ENCODE measurements at places on chromosomes 3 and 15.

DNA sequence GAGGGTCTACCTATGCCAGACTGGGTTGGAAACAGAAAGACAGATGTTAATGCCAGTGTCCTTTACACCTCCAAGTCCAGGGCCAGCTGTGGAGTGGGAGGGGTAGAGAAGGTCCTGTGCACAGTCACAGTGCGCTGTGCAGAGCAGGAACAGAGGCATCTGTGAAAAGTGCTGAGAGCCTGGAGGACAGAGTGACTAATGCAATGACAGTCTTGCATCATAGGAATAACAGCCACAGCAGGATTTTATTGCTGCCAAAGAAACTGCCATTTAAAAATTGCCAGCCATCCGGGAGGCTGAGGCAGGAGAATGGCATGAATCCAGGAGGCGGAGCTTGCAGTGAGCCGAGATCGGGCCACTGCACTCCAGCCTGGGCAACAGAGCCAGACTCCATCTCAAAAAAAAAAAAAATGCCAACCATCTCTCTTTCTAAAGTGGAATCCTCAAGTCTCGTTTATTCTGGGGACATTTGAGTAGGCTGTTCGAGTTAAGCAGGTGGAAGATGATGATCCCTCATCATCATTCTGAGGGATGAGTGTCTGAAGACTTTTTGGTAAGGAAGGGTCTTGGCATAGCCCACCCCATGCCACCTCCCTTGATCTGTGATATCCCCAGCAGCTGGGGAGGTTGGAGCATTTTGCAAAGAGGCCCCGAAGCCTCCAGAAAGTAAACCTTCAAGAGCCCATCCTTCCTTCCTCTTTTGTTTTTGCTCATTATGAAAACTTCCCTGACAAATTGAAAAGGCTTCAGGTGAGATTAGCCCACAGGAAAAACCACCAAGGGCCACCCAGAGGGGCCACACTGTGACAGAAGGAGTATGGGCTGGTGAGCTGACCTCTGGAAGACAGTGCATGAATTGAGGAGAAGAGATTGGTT, 7.7 kb downstream of the CCR2 start:
- no peak for DNase-seq

GRCh38 chr15:69903470-69904469, 193.9 kb downstream of the TLE3 start:
- DNase-seq = no peak

GRCh38 chr3:138112362-138112761, 3.0 kb downstream of the DZIP1L start:
- DNase-seq = no peak

DNA sequence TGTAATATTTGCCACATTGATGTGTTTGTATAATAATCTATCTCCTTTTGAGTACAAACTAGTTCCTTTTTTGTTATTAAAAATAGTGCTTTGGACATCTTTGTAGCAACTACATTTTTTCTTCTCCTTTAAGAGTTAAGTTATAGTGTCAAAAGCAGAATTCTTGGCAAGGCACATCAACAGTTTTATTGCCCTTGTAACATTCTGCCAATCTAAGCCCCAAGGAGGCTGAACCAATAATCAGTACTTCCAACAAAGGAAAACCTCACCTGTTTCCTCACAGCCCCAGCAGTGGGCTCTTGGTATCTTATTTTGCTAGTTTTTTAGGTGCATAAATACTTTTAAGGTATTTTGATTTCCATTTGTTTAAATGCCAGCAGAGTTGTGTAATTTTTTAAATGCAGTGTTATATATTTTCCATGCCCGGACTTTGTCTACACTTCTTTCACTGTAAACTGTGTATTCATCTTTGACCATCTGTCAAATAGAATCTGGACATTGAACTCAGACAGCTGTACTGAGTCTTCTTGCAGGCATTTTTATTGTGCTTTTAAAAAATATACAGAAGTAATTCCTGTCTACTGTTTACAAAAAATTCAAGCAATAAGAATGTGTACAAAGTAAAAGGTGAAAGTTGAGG, 101.0 kb downstream of the MYLK start:
- DNase-seq = no peak

GRCh38 chr3:41688595-41689380, 273.1 kb downstream of the ULK4 start:
- no peak for DNase-seq

DNA sequence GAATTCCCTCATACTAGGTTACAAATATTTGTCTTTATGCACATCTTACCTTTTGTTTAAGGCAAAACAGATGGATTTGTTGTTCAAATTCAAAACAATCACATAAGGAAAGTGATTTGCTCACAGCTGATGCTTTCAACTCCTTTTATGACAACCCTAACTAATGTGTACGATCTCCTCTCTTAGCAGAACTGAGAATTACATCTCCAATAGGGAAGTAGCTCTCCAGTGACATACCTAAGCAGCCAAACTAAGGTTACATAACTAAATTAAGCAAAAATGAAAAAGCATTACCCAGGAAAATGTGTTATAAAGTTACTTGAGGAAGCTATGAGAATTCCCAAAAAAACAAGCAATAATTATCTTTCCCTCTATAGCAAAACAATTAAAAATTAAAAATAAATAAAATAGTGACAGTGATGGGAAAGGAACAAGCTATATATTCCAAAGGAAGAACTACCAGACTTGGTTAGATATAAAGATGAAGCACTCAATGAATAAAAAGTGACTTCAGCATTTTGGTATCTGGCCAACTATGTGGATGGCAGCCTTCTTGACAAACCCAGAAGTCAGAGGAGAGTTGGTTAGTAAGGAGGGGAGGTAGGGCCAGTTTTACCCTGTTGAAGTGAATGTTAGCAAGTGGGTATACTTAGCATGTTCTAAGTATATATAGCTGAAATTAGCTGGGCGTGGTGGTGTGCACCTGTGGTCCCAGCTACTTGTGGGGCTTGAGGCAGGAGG, 32.4 kb downstream of the PEAK1 start:
- DNase-seq = no peak

DNA sequence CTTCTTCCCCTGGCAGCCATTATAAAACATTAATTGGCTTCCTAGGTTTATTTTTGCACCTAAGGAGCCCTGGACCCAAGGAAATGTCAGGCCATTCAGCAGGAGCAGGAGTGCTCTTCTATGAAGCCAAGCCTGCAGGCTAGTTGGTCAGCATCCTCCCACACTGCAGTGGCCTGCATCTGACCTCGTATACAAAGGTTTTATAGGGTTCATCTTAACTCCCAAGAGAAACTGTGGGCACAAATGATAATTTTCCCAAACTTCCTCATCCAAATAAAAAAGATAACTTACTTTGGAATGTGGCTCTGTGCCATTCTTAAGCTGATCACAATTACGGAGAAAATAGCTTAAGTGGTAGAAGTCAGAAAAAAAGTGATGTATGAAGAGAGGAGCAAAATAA, 19.4 kb downstream of the PLSCR1 start:
- DNase-seq = no peak

DNA sequence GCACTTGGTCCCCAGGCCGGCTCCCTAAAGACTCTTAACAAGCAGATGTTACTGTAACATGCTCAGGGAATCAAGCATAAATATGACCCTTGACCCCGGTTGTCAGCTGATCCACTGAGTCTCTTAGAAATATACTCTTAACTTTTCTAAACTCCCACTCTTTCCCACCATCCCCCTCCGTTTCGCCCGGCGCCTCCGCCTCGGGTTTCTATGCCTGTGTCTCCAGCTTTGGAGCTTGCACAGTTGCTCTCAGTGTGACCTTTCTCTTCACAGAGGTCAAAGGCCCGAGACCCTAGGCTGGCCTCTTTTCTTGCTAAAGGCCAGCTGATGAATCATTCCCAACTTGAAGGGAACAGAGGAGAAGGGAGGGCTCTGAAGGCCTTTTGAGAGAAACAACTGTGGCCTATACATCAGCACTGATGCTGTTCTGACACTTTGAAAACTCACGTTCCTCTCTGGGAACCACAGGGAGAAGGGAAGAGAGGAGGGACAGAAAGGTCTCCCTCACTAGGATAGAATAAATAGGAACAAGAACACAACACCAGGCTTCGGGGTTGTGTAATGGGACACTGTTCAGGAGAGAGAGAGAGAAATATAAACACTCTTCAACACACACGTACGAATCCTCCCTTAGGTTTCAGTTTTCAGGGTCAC, 484.5 kb upstream of the NR2F2 start:
- DNase-seq = no peak

GRCh38 chr3:101292027-101292426, 28.3 kb downstream of the IMPG2 start:
- DNase-seq = no peak

- DNase-seq = no peak
Observed at GRCh38 chr3:43910750-43911149, 220.0 kb downstream of the ABHD5 start.

DNA sequence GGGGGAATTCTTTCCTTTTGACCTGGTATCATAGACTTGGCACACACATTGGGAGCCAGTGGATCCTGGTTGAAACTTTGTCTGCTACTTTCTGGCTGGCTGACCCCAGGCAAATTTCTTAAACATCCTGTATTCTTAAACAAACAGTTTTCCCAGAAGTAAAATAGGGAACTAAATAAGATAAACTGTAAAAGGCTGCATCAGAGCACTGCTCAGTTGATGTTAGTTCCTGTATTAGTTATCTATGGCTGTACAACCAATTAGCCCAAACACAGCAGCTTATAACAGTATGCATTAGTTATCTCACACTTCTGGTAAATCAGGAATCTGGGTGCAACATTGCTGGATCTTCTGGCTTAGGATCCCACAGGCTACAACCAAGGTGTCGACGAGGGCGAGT, 73.1 kb upstream of the SLCO3A1 start:
- DNase-seq = no peak

DNA sequence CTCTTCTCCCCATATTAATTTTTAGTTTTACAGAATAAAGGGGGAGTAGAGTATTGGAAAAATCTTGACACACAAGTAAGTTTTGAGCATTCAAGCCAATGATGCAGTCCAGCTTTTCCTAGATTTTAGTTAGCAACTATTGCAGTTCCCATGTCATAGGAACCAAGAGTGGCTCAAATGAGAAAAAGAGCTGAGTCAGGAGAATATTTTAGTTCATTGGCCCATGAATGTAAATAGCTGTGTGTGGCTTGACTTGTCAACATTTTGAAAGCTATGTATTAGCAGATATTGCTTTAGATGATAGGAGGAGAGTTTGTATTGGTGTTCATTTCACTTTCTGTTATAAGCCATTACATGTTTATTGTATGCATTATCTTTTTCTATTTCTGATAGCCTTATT, 853.7 kb downstream of the PLOD2 start:
- no peak for DNase-seq

- DNase-seq = no peak
Observed at GRCh38 chr3:190429681-190430080, 20.0 kb downstream of the TMEM207 start.

DNA sequence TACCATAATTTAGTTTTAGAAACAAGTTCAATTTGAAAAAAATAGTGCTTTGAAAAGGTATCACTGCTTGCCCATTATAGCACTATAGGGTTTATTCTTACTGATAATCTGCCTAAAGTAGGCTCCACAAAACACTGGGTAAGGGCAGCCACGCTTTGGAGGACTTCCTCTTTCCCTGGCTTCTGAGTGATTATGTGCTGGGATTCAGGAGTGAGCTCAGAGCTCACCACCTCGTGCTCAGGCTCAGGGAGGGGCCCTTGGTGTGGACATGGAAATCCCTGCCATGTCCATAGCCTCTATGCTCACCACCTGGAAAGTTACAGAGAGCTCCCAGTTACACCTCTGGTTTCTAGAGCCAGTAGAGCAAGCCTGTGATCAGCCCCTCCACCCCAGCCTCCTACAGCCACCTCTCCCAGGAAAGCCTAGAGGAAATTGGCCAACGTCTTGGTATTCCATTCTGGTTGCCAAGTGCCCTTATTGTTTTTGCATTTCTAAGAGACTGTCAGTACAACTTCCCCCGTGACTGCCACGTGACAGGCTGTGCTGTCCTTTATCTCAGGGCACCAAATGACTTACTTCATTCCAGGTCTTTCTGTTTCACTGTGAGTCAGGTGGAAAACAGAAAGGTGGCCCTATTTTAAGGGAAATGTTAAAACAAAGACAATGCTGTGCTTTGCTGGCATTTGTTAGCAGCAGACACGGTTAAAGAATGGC, 316.0 kb downstream of the RORA start:
- no peak for DNase-seq

DNA sequence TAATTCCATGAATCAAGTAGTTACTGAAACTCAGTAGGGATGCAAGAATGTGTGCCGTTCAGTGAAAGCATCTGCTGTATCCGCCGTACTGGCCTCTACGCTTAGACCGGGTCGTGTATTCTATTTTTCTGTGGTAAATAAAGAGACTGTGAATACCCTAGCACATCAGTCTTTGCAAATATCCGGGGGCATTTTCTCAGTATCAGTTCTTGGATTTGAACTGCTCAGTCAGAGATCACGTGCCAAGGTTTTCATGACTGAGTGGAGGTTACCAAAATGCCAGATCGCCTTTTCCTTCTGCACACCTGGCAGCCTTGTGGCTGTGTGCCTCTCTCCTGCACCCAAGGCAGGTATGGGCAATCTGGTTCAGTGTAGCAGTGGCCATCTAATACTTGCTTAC, 377.0 kb downstream of the OCA2 start:
- DNase-seq = no peak

DNA sequence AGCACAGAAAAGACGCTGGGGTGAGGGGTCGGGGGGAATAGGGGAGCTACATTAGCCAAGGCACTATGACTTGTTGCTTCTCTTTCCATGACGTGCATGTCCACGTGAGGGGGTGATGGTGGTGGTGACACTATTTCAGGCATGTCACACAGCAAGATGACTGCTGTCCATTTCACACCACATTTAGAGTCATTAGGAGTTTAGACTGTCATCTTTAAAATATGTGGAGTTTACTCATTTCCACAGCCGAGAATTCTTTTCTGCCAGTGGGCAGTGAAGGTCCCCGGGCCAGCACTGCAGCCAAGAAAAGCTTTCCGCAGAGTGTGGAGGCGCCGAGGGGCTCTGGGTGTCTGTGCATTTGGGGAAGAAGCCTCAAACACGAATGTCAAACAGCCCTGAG, 954 bp upstream of the DGKG start:
- DNase-seq = no peak

DNA sequence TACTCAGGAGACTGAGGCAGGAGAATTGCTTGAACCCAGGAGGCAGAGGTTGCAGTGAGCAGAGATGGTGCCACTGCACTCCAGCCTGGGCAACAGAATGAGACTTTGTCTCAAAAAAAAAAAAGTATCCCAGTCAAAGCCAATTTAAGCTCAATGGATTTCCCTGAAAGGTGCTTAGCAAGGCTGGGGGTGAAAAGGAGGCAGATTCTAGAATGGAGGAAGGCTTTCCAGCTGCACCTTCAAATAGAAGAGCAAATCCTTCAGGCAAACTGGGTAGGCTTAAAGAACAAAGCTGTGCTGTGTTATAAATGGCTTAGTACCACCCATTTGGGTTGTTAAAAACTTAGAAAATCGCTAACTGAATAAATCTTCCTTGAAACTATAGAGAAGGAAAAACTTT, 3.0 kb upstream of the IFT57 start:
- DNase-seq = no peak

Measured in stimulated activated CD8-positive, alpha-beta memory T cell treated with anti-CD3 and anti-CD28 coated beads, Interleukin-4, amount 100 ng/mL, for 48 hours (primary cell).